ENCODE measurements at places on chromosomes 12 and 14.

DNA sequence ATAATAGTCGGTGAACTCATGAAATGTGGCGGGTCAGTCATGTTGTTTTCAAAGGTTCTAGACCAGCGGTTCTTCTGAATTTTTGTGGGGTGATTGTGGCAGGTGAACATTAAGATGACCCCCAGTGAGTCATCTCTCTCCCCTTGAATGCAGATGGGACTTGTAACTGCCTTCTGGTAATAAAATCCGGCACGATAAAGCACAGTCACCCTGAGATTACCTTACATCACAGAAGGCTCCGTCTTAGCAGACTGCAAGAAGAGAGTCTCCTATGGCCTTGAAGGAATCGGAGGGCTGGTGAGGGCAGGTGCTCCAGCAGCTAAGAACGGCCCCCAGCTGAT lies 189.6 kb downstream of the FOXN3 start:
- DNase-seq: no peak

DNA sequence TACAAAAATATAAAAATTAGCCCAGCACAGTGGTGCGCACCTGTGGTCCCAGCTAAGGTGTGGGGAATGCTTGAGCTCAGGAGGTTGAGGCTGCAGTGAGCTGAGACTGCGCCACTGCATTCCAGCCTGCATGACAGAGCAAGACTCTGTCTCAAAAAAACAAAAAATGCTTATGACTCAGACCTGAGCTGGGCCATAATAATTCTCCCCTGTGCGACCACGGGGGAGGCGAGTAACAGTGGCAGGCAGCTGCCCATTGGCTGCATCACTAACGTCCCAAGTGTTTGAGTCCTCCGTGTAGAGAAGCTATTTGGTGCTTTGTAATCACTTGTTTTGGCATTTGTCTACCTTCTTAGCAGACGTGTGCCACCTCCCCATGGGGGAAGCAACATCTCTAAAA lies 24.9 kb downstream of the PSMC1 start:
- peak; percentile 91 for DNase-seq

DNA sequence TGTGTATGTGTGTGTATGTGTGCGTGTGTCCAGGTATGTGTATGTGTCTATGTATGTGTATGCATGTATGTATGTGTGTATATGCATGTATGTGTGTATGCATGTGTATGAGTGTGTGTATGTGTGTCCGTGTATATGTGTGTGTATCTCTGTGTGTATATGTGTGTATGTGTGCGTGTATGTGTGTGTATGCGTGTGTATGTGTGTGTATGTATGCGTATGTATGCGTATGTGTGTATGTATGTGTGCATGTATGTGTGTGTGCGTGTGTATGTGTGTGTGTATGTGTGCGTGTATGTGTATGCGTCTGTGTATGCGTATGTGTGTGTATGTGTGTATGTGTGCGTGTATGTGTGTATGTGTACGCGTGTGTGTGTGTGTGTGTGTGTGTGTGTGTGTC lies 31.6 kb downstream of the CHST11 start:
- no peak for DNase-seq

DNA sequence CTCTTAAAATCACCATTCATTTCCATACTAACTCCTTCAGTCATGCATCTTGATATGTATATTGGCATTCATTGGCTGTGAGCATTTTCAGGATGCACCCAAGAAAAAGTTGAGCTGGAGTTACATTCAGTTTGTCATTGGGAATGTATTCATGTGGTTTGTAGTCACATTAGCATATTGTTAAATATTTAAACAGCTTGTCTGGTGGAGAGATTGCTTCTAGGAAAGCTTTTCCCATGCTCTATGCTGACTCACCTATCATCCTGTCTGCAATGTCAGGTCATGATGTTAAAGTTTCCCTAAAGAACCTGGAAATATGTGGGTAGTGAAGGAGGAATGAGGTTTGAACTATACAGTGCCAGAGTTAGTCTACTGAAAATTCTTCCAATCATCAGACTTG lies 583.6 kb downstream of the GALC start:
- no peak for DNase-seq

GRCh38 chr12:131883521-131883900 lies 10.9 kb upstream of the ULK1 start:
- DNase-seq: no peak

GRCh38 chr14:54734966-54735365 lies 167.7 kb downstream of the GCH1 start:
- DNase-seq: no peak

DNA sequence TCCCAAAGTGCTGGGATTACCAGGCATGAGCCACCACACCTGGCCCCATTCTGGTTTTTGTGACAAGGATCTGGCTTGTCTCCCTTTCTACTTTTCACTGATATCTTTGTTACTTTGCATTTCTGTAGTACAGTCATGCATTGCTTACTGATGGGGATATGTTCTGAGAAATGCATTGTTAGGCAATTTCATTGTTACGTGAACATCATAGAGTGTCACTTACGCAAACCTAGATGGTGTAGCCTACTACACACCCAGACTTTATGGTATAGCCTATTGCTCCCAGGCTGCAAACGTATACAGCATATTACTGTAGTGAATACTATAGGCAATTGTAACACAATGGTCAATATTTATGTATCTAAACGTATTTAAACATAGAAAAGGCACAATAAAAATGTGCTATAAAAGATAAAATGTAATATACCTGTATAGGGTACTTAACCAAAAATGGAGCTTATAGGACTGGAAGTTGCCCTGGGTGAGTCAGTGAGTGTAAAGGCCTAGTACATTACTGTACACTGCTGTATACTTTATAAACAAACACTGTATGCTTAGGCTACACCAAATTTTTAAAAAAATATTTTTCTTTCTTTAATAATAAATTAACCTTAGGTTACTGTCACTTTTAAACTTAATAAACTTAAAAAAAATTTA lies 16.0 kb downstream of the MRPL42 start:
- no peak for DNase-seq

- DNase-seq: no peak
Observed at GRCh38 chr14:69154779-69155178, 1.9 kb upstream of the DCAF5 start.

- no peak for DNase-seq
Observed at GRCh38 chr12:55707219-55707671, 459 bp downstream of the ITGA7 start.

- no peak for DNase-seq
Observed at GRCh38 chr12:86931714-86932113, 675.5 kb upstream of the MGAT4C start.

GRCh38 chr12:15600223-15600935 lies 188.8 kb downstream of the EPS8 start:
- DNase-seq: no peak

DNA sequence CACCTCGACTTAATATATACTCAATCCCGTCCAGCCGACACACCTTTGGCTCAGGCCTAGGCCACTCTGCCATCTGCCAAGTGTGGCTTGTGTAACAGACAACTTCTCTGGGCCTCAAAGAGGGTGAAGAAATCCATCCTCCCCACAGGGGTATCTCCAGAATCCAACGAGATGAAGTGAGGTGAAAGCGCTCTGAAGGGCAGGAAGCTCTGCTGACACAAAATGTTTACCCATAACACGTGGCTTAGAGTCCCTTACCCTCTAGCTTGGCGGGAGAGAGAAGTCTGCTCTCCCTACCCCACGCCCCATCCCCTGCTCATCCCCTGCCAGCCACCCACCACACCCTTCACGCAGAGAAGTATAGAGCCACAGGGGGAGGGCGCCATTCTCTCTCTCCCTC lies 13.0 kb downstream of the ZBTB39 start:
- DNase-seq: no peak

DNA sequence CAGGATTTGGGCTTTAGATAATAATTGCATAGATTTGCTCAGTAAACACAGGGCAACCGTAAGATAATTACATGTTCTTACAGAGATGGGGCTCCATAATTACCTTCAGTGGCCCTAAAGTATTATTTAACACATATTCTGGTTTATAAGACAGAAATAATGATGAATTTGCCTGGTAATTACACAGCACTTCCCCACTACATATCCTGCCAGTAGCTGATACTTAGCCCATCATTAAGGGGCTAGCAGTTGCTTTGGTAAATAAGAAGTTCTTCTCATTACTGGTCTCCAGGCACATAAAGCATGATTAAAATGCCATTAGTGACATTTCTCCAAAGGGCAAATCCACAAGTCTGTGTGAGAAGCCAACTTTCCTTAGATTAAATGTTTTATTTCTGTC lies 158.7 kb downstream of the NUAK1 start:
- no peak for DNase-seq

DNA sequence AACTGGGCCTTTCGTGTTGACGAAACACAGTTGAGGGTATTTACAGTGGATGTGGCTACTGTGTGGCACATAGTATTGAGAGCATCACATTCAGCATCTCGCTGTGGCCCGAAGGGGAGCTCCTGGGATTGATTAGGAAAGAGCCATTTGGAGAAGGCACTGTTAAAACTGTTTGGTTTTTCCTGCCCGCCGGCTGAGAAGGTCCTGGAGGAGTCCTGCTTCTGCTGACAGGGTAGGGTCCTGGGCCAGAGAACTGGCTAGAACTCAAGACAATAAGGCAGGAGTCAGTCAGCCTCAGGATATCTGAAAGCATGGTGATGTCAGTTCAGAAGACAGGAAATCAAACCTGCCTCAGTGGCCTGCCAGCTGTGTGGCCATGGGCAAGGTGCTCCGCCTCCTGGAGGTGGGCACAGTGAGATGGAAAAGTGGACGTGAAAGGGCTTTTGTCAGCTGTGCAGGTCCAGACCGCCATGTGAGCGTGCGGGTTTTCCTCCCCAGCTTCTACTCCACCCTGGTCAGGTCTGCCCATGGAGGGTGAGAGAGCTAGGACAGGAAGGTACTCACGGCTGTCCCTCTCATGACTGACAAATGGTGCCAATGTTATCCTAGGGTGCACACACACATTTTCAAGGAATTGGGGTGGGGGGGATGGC lies 92.3 kb downstream of the NTF3 start:
- DNase-seq: no peak

DNA sequence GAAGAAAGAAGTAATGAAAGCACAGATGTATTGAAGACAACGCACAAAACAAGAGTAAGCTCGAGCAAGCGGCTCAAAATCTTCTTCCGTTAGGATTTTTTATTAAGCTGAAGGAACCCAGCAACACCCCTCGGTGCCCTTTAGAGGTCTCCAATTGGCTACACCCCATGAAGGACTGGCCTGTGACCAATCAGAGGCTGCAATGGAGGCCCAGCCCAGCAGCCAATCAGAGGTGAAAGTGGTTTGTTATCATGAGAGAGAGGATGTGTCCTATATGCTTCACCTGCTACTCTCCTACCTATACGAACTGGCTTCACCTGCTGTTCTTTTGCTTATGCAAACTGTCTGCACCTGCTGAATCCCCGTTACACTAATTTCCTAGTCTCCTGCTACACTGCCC lies 358.8 kb downstream of the C12orf50 start:
- no peak for DNase-seq

All from A172 (cell line).